D341Med (cell line): ENCODE measurements at places on chromosomes 1 and 21.

GRCh38 chr1:175132436-175132835 lies 60.1 kb downstream of the KIAA0040 start:
- DNase-seq: no peak

- no peak for DNase-seq
These were observed 678 bp downstream of the TTC39A start for GRCh38 chr1:51329443-51330325.

DNA sequence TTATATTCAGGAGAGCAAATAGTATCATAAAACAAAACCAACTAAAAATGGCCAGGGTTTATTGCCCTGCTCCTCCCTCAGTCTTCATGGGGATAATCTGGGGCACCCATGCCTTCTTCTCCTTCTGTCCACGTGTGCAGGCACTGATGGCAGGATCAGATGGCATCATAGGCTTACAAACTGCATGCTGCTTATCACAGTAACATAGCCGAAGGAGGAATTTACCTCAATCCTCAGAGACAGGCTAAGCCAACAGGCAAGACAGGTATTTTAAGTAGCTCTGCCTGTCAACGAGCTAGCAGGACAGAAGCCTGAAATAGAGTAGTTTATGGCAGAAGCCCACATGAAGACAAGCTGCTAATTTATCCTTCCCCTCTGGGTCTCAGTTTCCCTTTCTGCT lies 9.4 kb downstream of the LAMB3 start:
- no peak for DNase-seq

GRCh38 chr1:90911353-90911752 lies 110.5 kb downstream of the ZNF644 start:
- no peak for DNase-seq

- peak; percentile 62 for DNase-seq
These were observed 54.3 kb downstream of the RPS6KA1 start for GRCh38 chr1:26583646-26584485.

GRCh38 chr1:201989354-201990128 lies 7.1 kb downstream of the RNPEP start:
- no peak for DNase-seq

DNA sequence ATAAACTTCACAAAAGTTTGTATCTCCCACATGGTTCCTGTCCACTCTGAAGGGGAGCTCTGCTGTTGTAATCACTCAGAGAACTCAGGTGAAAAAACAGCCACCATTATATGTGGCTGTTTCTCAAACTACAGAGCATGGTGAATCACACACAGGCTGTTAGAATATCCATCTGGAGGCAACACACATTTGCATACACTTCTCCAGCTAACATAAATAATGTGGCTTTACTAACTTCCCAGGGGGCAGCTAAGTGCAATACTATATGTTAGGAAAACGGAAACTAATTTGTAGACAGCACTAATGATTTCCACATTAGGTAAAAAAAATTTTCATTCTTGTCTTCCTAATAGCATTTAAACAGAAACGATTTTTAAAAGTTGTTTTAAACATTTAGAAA lies 49.3 kb downstream of the PTGFR start:
- no peak for DNase-seq
